ENCODE measurements at places on chromosomes 6 and 20.

GRCh38 chr6:69398729-69399128 is 398.1 kb downstream of the LMBRD1 start:
- H3K27ac ChIP-seq = no peak overlapping the region
- H3K4me1 ChIP-seq = no peaks in the 10 kb centered on the region
- H3K4me3 ChIP-seq = no peak overlapping the region
- no peaks in the 10 kb centered on the region for H3K27me3 ChIP-seq

DNA sequence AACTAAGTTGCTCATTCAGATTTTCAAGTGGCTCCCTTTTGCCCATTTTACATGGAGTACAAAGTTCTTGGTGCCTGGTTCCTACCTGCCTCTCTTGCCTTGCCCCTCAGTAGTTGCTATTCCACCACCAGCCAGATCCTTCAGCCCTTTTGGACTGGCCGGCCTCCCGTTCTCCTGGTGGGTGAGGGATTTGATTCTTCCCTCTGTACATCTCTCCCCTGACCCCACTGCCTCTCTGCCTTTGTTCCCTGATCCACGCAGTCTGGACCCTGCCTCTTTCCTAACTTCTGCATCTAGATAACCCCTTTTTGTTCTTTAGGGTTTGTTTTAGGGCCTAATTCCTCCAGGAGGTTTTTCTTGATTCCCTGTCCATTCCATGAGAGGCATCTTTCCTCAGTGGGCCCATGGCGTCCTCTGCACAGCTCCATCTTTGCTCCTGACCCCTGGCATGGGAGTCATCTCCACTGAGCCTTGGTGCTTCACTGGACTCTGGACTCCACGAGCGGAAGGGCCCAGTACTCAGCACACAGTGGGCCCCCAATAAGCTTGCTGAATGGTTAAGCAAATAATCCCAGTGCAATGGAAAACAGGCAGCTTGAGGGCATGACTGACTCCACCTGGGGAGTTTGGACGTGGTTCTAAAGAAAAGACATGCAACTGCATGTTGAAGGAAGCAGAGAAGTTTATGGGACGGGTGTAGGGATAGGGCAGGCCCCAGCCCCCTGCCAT is 309.3 kb upstream of the SUPT3H start:
- H3K36me3 ChIP-seq = no peaks in the 10 kb centered on the region
- H3K4me1 ChIP-seq = no peaks in the 10 kb centered on the region
- H3K27me3 ChIP-seq = no peaks in the 10 kb centered on the region
- no peak for DNase-seq

GRCh38 chr20:21173485-21173884 is 47.6 kb downstream of the KIZ start:
- no peak for DNase-seq
- no peaks in the 10 kb centered on the region for H3K4me1 ChIP-seq
- H3K36me3 ChIP-seq = no peaks in the 10 kb centered on the region
- H3K4me3 ChIP-seq = no peak overlapping the region
- no peaks in the 10 kb centered on the region for H3K27me3 ChIP-seq

DNA sequence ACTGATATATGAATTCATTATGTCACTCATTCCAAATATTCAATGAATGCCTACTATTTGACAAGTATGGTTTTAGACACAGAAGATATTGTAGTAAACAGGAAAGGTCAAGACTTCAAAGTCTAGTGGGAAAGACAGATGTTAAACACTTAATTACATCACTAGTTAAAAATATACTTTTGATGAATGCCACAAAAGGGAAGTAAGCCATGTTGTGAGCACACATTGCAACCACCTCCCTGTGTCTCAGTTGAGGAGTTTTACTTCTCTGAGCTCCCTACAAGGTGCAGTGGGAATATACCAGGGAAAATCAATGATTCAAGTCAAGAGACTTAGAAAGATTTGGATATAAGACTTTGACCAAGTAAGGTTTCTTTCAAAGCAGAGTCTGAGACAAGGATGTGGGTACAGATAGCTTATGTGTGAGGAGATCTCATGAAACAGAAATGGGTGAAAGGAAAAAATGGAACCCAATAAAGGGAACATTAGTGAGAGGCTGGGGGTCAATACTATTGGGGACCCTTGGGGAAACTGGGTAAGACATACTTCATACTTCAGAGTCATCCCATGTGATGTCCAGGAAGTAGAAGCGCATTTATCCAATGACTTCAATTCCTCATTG is 503.7 kb downstream of the KIF16B start:
- H3K27me3 ChIP-seq = no peaks in the 10 kb centered on the region
- H3K27ac ChIP-seq = no peak overlapping the region
- no peaks in the 10 kb centered on the region for H3K4me1 ChIP-seq
- H3K36me3 ChIP-seq = no peaks in the 10 kb centered on the region
- no peak for DNase-seq
- no peak overlapping the region for H3K4me3 ChIP-seq

DNA sequence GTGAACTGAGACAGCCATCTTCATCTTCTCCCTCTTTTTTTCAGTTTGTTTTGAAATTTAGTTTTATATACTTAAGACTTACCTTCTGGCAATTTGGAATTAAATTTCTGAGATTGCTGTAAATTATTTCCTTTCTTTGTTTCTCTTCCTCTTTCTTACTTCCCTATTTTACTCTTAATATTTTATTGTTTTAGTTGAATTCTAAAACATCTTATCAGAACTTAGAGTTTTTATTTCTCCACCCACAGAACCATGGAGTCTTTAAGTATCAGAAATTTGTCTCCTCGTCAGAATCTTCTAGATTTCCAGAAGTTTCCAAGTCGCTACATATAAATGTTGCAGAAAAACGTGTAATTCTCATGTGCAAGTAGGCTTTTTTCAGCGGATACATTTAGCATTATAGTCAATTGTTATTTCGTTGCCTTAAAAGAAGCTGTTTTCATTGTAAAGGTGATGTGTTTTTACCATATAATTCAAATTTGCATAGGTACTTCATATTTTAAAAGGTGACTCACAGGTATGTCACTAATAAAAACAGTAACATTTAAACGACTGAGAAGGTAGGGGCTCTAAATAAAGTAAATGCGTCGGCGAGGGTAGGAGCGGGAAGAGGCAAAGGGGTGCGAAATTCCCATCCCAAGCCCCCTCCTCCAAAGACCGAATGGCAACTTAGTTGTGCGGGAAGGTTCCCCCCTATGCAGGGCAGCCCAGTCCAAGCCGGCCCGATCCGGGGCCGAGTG is 866 bp upstream of the MYO6 start:
- no peaks in the 10 kb centered on the region for H3K4me1 ChIP-seq
- H3K27ac ChIP-seq = peak overlapping the region; percentile 77
- no peaks in the 10 kb centered on the region for H3K27me3 ChIP-seq

- no peak overlapping the region for H3K4me3 ChIP-seq
- H3K27me3 ChIP-seq = no peaks in the 10 kb centered on the region
- H3K4me1 ChIP-seq = peaks cover 43% of the 10 kb centered on the region
These were observed 56.8 kb downstream of the EIF2S2 start for GRCh38 chr20:34055290-34055689.

DNA sequence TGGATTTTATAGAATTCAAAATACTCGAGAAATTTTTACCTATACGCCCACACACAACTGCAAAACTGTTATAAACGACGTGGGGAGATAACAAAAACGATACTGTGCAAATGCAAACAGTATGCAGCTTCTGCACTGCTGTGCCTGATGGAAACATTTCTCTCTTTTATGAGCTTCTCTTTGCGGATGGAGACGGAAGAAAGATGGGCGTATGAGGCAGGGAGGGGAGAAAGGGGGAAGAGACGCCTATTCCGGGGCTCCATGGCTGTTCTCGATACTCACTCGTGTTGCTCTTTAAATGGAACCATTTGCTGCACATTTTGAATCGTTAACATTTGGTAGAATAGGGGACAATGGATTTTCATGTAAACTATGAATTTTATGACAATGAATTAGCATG is 69.1 kb upstream of the EXOC2 start:
- H3K27me3 ChIP-seq = no peaks in the 10 kb centered on the region
- no peaks in the 10 kb centered on the region for H3K4me1 ChIP-seq
- no peak overlapping the region for H3K27ac ChIP-seq

GRCh38 chr6:93059911-93060310 is 359.4 kb downstream of the EPHA7 start:
- no peaks in the 10 kb centered on the region for H3K27me3 ChIP-seq
- H3K4me3 ChIP-seq = no peak overlapping the region
- H3K4me1 ChIP-seq = no peaks in the 10 kb centered on the region
- H3K27ac ChIP-seq = no peak overlapping the region

GRCh38 chr20:15875446-15875845 is 697.8 kb downstream of the KIF16B start:
- H3K27me3 ChIP-seq = no peaks in the 10 kb centered on the region
- no peaks in the 10 kb centered on the region for H3K36me3 ChIP-seq
- H3K4me1 ChIP-seq = no peaks in the 10 kb centered on the region

GRCh38 chr20:47276251-47276650 is 80.2 kb downstream of the ZMYND8 start:
- peaks cover 22% of the 10 kb centered on the region for H3K4me1 ChIP-seq
- peak overlapping the region; percentile 77 for H3K27ac ChIP-seq
- no peaks in the 10 kb centered on the region for H3K27me3 ChIP-seq
- H3K4me3 ChIP-seq = no peak overlapping the region
- H3K36me3 ChIP-seq = peaks cover 35% of the 10 kb centered on the region

DNA sequence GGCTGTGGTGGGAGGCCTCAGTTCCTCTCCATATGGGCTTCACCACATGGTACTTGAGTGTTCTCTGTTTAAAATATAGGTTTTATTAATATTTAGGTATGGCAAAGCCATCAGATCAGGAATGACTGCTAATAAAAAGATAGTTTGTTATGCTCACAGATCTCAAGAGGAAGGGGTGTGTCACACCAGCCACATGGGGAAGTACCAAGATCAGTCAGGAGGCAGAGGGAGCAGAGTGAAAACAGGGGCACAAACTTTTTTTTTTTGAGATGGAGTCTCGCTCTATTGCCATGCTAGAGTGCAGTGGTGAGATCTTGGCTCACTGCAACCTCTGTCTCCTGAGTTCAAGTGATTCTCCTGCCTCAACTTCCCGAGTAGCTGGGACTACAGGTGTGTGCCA is 92.1 kb upstream of the GCM1 start:
- no peak for DNase-seq
- no peak overlapping the region for H3K4me3 ChIP-seq
- H3K27ac ChIP-seq = no peak overlapping the region
- no peaks in the 10 kb centered on the region for H3K36me3 ChIP-seq

DNA sequence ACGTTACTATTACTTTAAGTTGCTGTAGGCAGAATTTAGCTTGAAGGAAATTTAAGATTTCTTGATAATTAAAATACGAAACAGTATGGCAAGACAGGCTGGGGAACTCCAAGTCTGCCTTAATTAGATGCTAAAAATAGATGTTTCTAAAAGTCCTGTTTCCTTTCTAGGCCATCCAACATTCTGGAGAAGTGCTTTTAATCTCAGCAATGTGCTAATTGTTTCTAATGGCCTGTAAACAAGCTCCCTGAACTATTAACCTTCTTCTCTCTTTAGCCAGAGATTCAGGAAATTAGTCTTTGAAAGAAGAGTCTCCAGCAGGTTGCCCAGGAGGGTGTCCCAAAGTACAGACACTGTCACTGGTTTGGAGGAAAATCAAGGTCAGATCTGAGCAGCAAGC is 677.3 kb upstream of the AGPAT4 start:
- H3K27me3 ChIP-seq = no peaks in the 10 kb centered on the region
- peak overlapping the region; percentile 42 for H3K27ac ChIP-seq
- DNase-seq = no peak
- H3K4me1 ChIP-seq = peaks cover 10% of the 10 kb centered on the region

GRCh38 chr20:47785854-47786764 is 828 bp upstream of the SULF2 start:
- H3K4me3 ChIP-seq = peak overlapping the region; percentile 52
- H3K36me3 ChIP-seq = no peaks in the 10 kb centered on the region
- H3K27ac ChIP-seq = peak overlapping the region; percentile 71
- DNase-seq = peak; percentile 77

- H3K4me1 ChIP-seq = no peaks in the 10 kb centered on the region
- no peak for DNase-seq
- H3K27ac ChIP-seq = no peak overlapping the region
- no peaks in the 10 kb centered on the region for H3K36me3 ChIP-seq
- H3K4me3 ChIP-seq = no peak overlapping the region
These were observed 127.4 kb upstream of the LY86 start for GRCh38 chr6:6461138-6461537.

DNA sequence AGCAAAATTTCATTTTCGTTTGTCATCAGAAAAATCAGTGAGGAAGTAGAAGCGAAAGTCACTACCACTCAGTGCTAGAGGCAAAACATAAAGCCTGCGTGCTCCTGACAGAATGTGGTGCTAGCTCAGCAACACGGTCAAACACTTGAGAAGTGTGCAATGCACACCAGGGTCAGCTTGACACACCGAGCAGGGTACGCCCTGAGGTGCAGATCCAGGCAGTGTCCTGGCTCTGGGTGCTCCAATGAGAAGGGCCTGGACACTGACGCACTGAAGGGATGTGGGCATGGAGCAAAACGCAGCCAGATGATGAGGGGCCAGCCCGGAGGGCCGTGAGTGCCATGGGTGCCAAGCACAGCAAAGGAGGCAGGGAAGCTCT is 5.9 kb downstream of the RNASET2 start:
- no peak overlapping the region for H3K4me3 ChIP-seq
- peaks cover 6% of the 10 kb centered on the region for H3K4me1 ChIP-seq
- H3K27ac ChIP-seq = peak overlapping the region; percentile 67

DNA sequence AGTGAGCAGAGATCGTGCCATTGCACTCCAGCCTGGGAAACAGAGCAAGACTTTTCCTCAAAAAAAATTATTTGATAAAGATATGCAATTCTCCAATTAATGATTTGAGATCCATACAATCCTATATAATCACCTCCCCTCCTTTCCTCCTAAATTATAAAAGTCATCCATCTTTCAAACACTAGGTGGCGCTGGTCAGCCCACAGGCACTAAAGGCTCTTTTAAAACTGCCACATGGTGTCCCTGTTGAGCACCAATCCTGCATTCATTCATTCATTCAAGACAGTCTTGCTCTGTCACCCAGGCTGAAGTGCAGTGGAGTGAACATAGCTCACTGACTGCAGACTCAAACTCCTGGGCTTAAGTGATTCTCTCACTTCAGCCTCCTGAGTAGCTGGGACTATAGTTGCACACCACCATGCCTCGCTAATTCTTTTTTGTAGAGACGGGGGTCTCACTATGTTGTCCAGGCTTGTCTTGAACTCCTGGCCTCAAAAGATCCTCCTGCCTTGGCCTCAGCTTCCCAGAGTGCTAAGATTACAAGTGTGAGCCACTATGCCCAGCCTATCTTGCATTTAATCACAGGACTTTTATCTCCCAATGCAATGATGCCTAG is 58.7 kb upstream of the SLC2A12 start:
- H3K36me3 ChIP-seq = no peaks in the 10 kb centered on the region
- no peaks in the 10 kb centered on the region for H3K4me1 ChIP-seq
- H3K27me3 ChIP-seq = no peaks in the 10 kb centered on the region
- H3K4me3 ChIP-seq = no peak overlapping the region

Data from heart left ventricle (tissue), 16 donors.